ENCODE measurements at places on chromosomes 4 and X.
A peak's percentile ranks its signal among the peaks of the same experiment; 100 is the strongest.

GRCh38 chr4:77921701-77922100, 59.1 kb downstream of the MRPL1 start:
- DNase-seq: no peak

- no peak for DNase-seq
Measured at GRCh38 chr4:87499403-87500091, 29.6 kb downstream of the SPARCL1 start.

GRCh38 chr4:110994781-110995180, 371.9 kb upstream of the PITX2 start:
- DNase-seq: no peak

- DNase-seq: no peak
Measured at GRCh38 chrX:11952176-11952720, 186.0 kb upstream of the FRMPD4 start.

DNA sequence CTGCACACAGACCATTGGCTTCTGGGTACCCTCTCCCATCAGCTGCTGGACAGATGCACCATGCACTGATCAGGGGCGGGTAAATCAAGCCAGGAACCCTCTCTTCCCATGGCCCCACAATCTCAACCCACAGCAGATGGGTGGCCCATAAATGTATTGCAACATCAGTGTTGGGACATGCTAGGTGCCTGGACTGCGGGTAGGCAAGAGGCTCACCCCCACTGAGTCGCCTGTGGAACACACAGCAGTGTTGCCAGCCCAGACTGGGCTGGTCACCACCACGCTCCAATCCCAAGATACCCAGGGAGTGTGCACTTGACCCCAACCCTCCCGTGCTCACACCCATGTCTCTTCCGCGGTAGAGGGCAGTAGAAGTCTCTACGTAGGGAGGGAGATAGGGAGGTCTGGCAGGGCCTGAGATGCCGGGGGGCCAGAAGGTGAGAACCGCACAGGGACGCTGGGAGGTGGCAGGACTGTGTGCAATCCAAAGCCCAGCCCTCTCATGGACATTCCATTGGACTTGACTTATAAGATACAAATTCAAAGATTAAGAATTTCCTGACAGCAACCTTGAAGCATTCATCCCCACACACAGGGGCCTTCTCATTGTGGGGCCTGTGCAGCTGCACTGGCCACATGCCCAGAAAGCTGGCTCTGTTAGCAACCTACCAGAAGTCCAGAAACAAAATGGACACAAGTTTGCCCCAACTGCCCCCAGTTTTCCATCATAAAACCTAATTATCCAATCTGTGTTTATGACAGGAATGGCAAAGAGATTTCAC, 183.7 kb downstream of the NSUN7 start:
- no peak for DNase-seq

- no peak for DNase-seq
Measured at GRCh38 chr4:40178672-40179071, 18.2 kb upstream of the RHOH start.

DNA sequence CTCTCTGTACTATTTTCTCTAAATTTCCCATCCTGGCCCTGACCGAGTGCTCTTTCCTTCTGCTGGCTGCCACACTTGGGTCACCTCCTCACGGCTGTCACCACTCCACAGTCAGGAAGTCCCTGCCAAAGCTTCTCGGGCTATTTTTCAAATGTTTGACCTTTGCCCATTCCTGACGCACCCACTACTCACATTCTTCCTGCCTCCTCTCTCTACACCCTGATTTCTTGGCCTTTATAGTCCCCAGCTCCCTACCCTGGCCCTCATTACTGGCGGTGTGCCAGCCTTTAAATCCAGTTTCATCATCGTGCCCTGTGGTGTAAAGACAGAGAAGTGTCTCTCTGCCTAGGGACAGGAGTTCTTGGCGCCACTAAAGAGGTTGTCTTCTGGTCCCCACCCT, 46.4 kb upstream of the GATB start:
- DNase-seq: no peak

DNA sequence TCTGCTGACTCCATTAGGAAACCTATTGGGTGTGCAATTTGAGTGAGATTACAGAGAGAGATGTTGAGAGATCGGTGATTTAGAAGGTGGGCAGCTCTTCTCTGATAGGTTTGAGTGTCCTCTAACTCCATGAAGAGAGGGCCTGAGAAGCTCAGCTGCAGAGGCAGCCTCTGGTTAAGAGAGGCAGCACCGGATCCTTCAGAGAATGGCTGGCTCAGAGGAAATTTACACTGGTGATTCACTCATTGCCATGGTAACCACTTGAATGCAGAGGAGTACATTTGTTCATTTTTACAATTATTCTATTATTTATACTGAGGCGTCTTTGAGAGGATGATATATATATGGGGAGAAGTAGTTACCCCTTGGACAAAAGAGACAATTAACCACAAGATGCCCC, 171.7 kb downstream of the PDGFRA start:
- no peak for DNase-seq

- DNase-seq: no peak
Measured at GRCh38 chrX:130330706-130331105, 9.0 kb upstream of the SLC25A14 start.

DNA sequence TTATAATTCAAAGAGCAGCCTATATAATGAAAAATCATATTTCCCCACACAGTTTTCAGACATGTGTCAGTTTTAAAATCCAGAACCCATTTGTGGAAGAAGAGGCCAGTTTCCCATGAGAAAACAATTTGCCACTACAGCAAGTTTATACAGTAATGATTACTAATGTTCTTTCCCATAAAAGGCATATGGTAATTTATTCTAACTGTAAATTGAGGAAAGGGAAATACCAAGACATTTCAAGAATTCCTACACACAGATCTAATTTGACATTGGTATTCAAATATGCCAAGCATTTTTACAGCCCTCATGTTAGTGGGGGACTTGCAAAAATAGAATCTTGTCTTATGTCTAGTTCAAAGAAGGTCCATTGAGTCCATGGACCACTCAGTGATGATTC, 1368.6 kb downstream of the FSTL5 start:
- no peak for DNase-seq

- DNase-seq: peak; percentile 30
Measured at GRCh38 chrX:118528071-118528737, 32.6 kb downstream of the DOCK11 start.

DNA sequence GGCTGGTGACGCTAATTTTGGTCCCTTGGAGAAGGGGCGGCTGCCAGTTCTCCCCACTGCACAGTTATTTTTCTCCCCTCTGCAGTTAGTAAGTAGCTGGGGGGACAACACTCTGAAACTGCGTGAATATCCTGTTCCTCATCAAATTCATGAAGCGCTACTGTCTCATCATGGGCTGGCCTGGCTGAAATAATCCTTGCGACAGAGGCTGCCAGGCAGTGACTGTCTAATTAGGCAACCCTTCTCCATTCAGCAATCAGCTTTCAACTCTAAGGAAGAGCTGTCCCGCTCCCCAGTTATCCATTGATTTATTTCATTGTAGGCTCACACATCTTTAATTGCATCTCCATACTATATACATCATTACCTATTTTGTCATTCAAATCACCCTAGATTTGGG, 8.2 kb downstream of the SH3TC1 start:
- no peak for DNase-seq

- DNase-seq: no peak
Measured at GRCh38 chr4:140448830-140449229, 21.4 kb upstream of the CLGN start.

DNA sequence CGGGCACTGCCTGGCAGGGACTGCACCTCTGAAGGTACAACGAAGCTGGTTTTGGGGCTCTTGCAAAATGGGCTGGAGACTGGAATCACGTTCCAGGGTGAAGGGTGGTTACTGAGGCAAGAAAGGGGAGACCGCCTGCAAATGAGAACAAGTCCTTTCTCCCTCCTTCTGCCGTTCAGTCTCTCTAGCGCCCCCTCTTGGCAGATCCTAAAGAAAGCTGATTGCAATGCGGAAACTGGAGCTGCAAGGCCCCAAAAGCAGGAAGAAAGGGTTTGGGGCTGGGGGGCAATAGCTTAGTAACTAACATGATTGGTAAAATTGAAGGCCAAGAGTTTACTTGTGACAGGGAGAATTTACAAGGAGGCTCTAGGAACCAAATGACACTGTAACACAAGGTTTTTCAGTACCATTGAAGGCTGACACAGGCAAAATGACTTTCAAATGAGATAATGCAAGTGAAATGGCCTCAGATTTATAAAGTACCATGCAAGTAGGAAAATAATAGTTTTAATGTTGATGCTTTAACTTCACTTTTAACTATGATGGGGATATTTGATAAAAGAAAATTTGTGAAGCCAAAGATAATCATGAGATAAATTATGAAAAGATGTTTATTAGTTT, 222.7 kb upstream of the HAND2 start:
- DNase-seq: no peak

- no peak for DNase-seq
Measured at GRCh38 chr4:2829933-2830451, 13.7 kb upstream of the ADD1 start.

GRCh38 chrX:138777230-138777629, 65.7 kb upstream of the FGF13 start:
- DNase-seq: no peak

GRCh38 chrX:111443946-111444345, 32.0 kb upstream of the DCX start:
- no peak for DNase-seq

DNA sequence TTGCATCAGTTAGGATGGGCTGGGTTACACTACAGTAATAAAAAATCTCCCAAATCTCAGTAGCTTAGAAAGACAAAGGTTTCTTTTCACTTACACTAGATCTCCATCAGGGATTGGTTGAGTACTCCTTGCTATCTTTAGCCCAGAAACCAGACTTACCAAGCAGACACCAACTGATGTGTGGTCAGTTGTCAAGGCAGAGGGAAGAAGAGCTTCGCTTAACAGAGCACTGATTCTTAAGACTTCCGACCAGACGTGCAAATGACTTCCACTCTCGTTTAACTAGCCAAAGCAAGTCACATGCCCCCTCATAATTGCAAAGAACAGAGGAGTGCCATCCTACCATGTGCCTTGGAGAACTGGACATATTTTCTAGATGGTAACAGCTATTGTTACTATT, 5.7 kb upstream of the ZNF518B start:
- no peak for DNase-seq

DNA sequence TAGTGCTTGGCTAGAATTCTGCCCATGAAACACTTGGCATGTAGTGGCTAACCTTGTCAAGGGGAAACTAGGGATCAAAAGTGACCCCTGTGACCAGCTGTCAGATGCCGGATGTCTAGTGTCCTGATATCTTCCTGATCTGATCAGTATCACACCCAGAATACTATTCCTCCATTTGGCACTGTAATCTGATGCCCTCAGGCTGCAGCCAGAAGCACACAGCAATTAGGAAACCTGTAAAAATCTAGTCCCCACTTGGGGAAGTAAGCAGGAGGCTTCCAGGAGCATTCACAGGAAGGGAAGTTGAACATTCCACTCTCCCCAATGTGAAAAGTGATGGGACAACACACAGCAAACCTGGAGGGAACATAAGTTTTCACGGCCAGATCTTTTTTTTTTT, 125.1 kb downstream of the HS6ST2 start:
- no peak for DNase-seq

DNA sequence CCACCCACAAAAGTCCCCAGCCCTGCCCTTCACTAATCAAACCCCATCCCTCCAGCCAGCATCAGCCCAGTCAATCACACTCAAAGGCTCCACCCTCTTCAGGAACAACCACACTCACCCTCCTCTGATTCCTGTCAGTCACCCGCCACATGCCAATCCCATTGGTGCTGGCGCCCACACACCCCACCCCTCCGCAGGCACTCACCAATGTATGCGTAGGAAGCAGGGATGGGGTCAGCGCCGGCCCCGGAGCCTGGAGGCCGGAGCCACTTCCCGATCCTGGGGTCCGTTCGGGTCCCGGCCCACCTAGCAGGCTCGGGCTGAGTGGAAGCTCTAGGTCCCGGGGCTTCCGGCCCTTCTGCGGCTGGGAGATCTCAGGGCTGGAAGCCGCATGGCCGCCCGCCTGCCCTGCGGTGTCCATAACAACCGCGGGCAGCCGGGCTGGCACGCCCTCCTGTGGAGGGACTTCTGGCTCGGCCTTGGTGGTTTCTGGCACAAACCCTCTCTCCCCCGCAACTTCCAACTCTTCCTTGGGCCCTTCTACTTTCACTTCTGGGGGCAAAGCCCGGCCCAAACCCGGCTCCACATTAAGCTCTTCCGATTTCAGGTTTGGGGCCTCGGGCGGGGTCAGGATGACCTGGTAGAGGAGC, 7.9 kb upstream of the CFP start:
- DNase-seq: no peak

GRCh38 chr4:6988016-6988715, 55.0 kb upstream of the TADA2B start:
- no peak for DNase-seq

GRCh38 chrX:119118780-119119395, 8.7 kb downstream of the KIAA1210 start:
- peak; percentile 4 for DNase-seq

DNA sequence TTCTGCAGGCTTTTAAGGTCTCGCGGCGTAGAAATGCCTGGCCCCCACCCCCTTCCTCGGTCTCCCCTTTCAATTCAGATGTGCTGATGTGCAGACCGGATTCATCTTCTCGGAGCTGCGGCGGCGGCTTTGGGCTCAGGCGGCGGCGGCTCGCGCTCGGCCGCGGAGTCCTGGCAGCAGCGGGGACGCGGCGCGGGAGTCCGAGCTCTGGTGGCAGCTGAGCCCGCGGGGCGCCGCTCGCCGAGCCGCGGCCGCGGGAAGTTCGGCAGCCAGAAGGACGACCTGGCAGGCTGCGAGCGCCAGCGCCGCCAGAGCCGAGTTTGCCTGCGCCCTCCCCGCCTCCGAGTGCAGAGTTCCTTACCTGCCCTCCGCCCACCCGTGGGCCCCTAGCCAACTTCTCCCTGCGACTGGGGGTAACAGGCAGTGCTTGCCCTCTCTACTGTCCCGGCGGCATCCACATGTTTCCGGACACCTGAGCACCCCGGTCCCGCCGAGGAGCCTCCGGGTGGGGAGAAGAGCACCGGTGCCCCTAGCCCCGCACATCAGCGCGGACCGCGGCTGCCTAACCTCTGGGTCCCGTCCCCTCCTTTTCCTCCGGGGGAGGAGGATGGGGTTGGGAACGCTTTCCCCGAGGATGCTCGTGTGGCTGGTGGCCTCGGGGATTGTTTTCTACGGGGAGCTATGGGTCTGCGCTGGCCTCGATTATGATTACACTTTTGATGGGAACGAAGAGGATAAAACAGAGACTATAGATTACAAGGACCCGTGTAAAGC, 448 bp downstream of the TLL1 start:
- no peak for DNase-seq

DNA sequence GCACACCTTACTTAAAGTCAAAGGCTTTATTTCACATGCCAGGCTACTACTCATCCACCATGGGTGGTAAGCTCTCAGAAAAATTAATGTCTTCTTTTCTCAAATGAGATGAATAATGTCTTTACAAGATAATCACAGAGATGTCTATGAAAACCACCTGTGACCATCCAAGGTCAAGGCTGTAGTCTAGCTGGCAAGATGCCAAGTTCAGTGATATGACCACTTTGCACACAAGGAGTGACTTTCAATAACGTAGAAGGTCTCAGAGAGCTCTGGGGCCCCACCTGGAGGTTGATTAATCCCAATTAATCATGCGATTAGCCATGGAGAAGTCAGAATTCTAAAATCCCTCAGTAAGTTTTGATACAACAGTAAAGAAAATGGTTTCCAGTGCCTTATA, 20.5 kb downstream of the ANOS1 start:
- DNase-seq: no peak

- no peak for DNase-seq
Measured at GRCh38 chr4:184362396-184362795, 112.0 kb downstream of the IRF2 start.

- no peak for DNase-seq
Measured at GRCh38 chr4:173504181-173504503, 25.9 kb downstream of the HAND2 start.

All from stimulated activated CD8-positive, alpha-beta memory T cell treated with anti-CD3 and anti-CD28 coated beads, Interleukin-15, amount 100 ng/mL, for 4 hours (primary cell).